ENCODE measurements at places on chromosomes 6 and 20. TPM values are rescaled to one million over a fixed set of nuclear protein-coding genes. Genes with fewer than 3 reads are reported as not detected.

DNA sequence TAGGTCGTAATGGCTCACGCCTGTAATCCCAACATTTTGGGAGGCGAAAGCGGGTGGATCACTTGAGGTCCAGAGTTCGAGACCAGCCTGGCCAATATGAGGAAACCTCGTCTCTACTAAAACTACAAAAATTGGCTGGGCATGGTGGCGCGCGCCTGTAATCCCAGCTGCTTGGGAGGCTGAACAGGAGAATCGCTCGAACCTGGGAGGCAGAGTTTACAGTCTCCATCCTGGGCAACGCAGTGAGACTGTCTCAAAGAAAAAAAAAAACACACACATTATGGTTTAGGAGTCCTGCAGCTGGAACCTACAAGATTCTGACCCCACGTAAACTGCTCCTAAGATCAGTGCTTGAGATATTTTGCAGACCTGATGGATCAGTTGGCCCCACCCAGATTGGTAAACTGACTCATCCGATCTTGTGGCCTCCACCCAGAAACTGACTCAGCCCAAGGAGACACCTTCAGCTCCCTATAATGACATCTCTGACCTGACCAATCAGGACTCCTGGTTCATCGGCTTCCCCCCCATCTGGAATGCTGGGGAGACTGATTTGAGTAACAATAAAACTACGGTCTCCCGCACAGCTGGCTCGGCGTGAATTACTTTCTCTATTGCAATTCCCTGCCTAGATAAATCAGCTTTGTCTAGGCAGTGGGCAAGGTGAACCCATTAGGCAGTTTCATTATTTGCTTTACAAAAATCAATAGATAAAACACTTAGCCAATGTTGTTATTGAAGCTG is 96.2 kb upstream of the BTN3A2 start:
- DNase-seq: peak; percentile 69
- no peaks in the 10 kb centered on the region for H3K36me3 ChIP-seq

DNA sequence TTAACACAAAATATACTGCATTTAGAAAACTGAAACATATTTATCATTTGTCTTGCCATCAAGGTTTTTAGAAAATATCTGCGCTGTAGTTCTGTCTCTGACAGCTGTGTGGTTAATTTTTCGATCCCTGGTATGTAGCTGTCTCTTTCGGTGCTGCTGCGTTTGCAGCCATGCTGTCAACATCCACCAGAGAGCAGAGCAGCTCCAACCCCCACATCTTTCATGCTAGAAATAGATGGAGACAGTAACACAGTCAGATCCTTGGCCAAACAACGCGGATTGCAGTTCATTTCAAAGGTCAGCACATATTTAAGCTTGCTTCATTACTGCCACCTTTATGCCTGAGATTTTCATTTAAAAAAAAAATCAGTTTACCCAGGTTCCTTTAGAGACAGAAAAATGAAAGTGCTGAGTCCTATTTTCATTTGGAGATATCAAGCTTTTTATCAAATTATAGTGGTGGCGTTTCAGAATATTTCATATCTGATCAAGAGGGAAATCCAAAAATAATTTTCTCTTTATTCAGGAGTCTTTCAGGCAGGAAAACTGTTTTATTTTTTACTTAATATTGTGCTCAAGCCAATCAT is 157.7 kb upstream of the MMS22L start:
- no peak overlapping the region for H3K4me3 ChIP-seq
- peaks cover 2% of the 10 kb centered on the region for H3K27me3 ChIP-seq
- no peak for DNase-seq
- H3K4me1 ChIP-seq: no peaks in the 10 kb centered on the region

SPATS1 gene
- not detected for total RNA-seq

GRCh38 chr6:37095997-37096396 is 74.0 kb upstream of the PIM1 start:
- no peaks in the 10 kb centered on the region for H3K36me3 ChIP-seq
- H3K4me1 ChIP-seq: peaks cover 11% of the 10 kb centered on the region
- no peak for DNase-seq
- H3K27ac ChIP-seq: no peak overlapping the region
- no peak overlapping the region for H3K4me3 ChIP-seq

- H3K27me3 ChIP-seq: peaks cover 46% of the 10 kb centered on the region
- no peak for DNase-seq
- no peak overlapping the region for H3K4me3 ChIP-seq
- H3K4me1 ChIP-seq: peaks cover 21% of the 10 kb centered on the region
These were observed 26.8 kb downstream of the SLC17A9 start for GRCh38 chr20:62979310-62979709.

DNA sequence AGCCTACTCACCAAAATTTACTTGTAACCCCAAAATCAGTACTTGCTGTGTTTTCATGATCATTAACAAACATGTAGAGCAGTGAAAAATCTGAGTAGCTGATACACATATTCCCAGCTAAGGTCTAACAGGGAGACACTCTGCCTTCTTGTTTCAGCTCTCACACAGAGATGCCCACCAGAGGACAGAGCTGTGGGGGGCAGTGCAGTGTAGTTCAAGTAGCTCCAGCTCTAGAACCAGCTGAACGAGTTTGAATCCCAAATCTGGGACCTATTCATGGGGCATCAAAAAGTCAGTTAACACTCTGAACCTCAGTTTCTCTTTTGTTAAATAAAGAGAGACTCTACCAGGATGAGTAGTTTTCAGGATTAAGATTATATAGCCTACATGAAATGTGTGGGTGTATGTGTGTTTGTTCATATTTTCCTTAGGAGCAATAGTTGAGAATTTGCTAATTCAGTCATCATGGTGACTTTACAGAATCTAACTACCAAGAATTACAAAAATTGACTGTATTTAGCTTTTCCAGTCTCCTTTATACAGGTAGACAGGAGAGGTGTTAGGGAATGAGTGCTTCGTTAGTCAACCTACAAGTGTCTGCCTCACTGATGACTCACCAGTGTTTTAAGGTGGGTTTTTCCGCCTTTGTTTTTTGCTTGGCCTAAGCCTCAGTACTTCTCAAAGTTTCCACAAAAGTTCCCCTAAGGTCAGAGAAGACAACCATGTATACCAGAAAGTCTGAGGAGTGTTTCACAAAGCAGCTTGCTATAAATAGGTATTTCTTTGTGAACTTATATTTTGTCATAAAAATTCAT is 164.0 kb upstream of the RUNX2 start:
- H3K4me1 ChIP-seq: peaks cover 38% of the 10 kb centered on the region
- H3K27ac ChIP-seq: peak overlapping the region; percentile 92
- DNase-seq: peak; percentile 79
- H3K4me3 ChIP-seq: peak overlapping the region; percentile 58
- peaks cover 29% of the 10 kb centered on the region for H3K36me3 ChIP-seq

GRCh38 chr6:142722841-142723240 is 222.1 kb downstream of the HIVEP2 start:
- H3K27me3 ChIP-seq: no peaks in the 10 kb centered on the region
- DNase-seq: no peak
- H3K4me3 ChIP-seq: no peak overlapping the region
- H3K27ac ChIP-seq: no peak overlapping the region
- H3K4me1 ChIP-seq: peaks cover 4% of the 10 kb centered on the region
- peaks cover 4% of the 10 kb centered on the region for H3K36me3 ChIP-seq
